Naive thymus-derived CD8-positive, alpha-beta T cell (primary cell): ENCODE measurements at places on chromosomes 12 and 14. TPM values are rescaled to one million over a fixed set of nuclear protein-coding genes. Genes with fewer than 3 reads are reported as not detected.
A peak's percentile ranks its signal among the peaks of the same experiment; 100 is the strongest.

GRCh38 chr14:60721326-60722106, 2.6 kb downstream of the SIX4 start:
- peak overlapping the region; percentile 90 for H3K4me3 ChIP-seq
- DNase-seq, result peak; percentile 45
- no peak overlapping the region for H3K27ac ChIP-seq
- H3K27me3 ChIP-seq, result peaks cover 50% of the 10 kb centered on the region
- peaks cover 20% of the 10 kb centered on the region for H3K4me1 ChIP-seq

DNA sequence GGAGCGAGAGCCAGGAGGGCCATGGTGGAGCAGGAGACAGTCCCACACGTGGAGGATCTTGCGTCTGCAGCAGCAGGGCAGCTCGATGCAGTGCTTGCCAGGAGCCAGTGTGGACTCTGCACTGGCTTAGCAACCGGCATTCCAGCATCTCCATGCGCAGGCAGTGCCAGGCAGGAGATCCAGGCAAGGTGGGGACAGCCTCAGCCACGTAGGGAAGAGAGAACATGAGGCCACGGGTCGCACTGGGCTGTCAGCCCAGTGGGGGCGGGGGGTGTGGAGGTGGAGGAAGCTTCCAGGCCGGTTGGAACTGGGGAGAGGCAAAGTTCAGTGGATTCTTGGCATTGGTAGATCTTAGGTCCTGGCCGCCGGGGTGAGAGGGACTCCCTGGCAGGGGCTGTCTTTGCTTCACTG, 121.0 kb upstream of the EVL start:
- peaks cover 11% of the 10 kb centered on the region for H3K4me1 ChIP-seq
- no peak for DNase-seq
- H3K36me3 ChIP-seq, result no peaks in the 10 kb centered on the region

DNA sequence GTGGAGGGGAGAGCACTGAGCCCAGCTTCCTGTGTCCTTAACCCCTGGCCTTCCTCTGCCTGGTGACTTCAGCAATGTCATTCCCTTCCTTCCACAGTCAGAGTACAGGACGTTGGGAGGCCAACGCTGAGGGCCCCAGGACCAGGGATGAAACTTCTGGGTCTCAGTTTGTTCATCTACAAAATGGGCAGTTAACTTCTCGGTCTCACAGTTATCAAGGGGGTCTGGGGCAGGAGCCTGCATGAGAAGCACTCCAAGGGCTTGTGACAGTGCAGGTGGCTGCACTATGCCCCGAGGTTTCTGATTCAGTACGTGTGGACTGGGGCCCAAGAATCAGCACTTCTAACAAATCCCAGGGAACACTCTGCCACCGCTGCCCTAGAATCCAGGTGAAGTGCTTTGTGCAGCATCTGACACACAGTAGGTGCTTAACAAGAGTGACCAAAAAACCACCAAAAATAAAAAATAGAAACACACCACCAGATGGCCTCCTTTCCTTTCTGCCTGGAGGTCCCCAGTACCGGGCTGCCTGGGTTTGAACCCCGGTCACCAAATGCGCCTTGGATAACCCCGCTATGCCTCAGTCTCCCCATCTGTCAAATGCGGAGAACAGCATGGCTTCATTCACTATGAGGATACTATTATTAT, 80.4 kb downstream of the RFLNA start:
- no peak overlapping the region for H3K4me3 ChIP-seq
- peaks cover 42% of the 10 kb centered on the region for H3K36me3 ChIP-seq
- H3K4me1 ChIP-seq, result peaks cover 2% of the 10 kb centered on the region
- H3K27ac ChIP-seq, result peak overlapping the region; percentile 28
- no peaks in the 10 kb centered on the region for H3K27me3 ChIP-seq

- DNase-seq, result no peak
- no peaks in the 10 kb centered on the region for H3K4me1 ChIP-seq
- H3K4me3 ChIP-seq, result no peak overlapping the region
- H3K27ac ChIP-seq, result no peak overlapping the region
- peaks cover 5% of the 10 kb centered on the region for H3K27me3 ChIP-seq
These were observed 149.7 kb upstream of the DCN start for GRCh38 chr12:91332302-91332701.

DNA sequence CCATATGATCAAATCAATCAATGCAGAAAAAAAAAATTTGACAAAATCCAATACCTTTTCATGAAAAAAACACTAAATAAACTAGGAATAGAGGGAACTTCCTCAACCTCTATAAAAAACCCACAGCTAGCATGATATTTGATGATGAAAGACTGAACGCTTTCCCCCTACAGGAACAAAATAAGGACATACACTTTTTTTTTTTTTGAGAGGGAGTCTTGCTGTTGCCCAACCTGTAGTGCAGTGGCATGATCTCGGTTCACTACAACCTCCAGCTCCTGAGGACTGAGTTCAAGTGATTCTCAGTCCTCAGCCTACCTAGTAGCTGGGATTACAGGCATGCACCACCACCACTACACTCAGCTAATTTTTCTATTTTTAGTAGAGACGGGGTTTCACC, 17.9 kb upstream of the CAMKK2 start:
- peaks cover 17% of the 10 kb centered on the region for H3K36me3 ChIP-seq
- no peaks in the 10 kb centered on the region for H3K27me3 ChIP-seq
- no peak for DNase-seq
- H3K27ac ChIP-seq, result peak overlapping the region; percentile 38

- no peak for DNase-seq
- H3K4me1 ChIP-seq, result no peaks in the 10 kb centered on the region
- no peaks in the 10 kb centered on the region for H3K27me3 ChIP-seq
- no peak overlapping the region for H3K4me3 ChIP-seq
- no peak overlapping the region for H3K27ac ChIP-seq
These were observed 21.1 kb upstream of the KRT8 start for GRCh38 chr12:52925717-52926595.

Gene CLEC2D
- total RNA-seq, result 433 TPM

Gene P2RX7
- total RNA-seq, result 4.5 TPM

Gene IFNG-AS1
- total RNA-seq, result 1.9 TPM

Gene P2RX2
- total RNA-seq, result not detected

Gene NUAK1
- not detected for total RNA-seq

Gene SVOP
- not detected for total RNA-seq
